ENCODE measurements at places on chromosomes 2 and 18.

GRCh38 chr2:24986372-24986771 lies 14.6 kb upstream of the DNAJC27 start:
- DNase-seq: peak; percentile 6

DNA sequence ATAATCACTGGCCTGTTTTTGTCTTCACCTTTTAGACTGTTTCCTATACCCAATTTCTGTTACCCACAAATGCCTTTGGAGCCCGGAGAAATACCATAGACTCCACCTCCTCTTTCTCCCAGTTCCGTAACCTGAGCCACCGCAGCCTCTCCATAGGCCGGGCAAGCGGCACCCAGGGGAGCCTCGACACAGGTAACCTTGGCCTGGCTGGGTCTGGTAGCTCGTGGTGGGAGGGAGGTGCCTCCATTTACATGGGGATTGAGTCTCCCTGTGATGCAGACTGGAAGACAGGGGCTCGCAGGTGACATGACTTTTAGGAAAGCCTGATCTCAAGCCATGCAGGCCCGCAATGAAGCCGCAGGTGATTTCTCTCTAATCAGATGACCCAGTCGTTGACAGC lies 100.6 kb downstream of the CABLES1 start:
- DNase-seq: no peak

DNA sequence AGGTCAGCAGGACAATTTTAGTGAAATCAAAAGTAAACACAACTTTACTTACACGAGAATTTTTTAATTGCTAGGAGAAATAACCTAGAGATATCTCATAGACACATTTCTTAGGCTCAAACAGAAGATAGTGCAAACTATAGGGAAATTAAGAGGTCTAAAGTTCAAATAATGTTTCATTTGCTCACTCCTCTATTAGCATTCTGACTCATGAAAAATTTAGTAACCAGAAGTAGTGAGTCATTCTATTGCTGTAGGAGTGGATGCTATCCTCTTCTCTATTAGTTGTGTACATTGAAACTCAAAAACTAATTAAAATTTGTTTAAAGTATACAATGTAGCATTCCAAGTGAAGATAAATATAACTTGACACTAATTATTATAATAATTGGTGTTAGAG lies 908.3 kb upstream of the TMEFF2 start:
- no peak for DNase-seq

DNA sequence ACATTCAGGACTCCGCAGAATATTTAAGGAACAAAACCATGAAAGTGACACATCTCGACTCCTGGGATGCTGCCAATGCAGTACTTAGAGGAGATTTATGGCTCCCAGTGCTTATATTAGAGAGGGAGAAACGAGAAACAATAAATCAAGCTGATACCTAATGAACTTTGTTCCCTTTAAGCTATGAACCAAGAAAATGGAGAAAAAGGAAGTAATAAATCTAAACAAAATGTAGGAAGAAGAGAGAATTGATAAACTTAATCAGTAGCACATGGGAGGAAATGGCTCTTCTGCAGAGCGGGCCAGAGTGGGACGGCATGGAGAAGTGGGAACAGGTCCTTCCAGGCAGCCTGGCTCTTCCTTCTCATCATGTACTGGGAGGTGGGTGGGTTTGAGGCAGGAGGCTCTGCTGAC lies 42.7 kb downstream of the NPPC start:
- peak; percentile 48 for DNase-seq

DNA sequence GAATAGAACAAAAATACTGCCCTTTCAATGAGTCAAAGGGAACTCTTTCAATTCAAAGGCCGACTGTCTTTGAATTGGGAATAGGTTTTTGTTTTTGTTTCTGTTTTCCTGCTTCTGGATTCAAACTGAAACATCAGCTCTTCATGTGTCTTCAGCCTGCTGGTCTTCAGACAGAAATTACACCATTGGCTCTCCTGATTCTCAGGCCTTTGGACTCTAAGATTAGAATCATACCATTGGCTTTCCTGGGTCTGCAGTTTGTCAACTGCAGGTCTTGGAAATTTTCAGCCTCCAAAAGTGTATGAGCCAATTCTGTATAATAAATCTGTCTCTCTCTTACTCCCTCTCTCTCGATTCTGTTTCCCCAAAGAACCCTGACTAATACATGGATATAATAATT lies 31.1 kb downstream of the CTLA4 start:
- no peak for DNase-seq

GRCh38 chr2:237572742-237573101 lies 6.3 kb downstream of the PRLH start:
- DNase-seq: no peak

DNA sequence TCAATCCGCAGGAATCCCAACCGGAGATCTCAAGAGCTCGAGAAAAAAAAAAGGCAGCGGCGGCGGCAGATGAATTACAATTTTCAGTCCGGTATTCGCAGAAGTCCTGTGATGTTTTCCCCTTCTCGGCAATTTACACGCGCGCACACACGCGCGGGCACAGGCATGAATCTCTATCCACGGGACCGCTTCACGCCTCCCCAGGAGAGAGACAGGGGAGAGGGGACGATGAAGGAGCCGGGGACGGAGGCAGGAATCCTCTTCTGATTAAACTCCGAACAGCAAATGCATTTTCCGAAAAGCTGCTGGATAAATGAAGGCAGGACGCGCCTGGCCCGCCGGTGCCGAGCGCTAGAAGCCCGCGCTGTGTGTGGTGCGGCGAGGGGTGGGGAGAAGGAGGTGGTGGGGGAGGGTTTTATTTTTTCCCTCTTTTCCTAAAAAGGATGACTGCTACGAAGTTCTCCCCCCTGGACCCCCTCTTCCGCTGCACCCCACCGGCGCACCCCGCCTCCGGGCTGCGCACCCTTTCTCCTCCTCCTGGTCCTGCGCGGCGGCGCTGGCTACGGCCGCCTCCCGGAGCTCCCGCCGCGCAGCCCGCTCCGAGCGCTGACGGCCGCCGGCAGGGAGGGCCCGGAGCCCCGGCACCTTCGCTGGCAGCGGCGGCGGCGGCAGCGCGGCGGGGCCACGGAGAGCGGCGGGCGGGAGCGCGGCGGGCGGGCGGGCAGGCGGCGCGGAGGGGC lies at the start of gene BCL2:
Gene BCL2, minus strand, starts transcription at position 387 of the 740 bp plus-strand sequence.
- DNase-seq: peak; percentile 56

GRCh38 chr18:43751835-43752234 lies 474.5 kb upstream of the SYT4 start:
- no peak for DNase-seq

GRCh38 chr18:48934723-48935432 lies 15.9 kb downstream of the SMAD7 start:
- no peak for DNase-seq

GRCh38 chr2:3146175-3146574 lies 231.4 kb downstream of the EIPR1 start:
- no peak for DNase-seq

- DNase-seq: no peak
Measured at GRCh38 chr18:70280007-70280925, 8.6 kb upstream of the SOCS6 start.

DNA sequence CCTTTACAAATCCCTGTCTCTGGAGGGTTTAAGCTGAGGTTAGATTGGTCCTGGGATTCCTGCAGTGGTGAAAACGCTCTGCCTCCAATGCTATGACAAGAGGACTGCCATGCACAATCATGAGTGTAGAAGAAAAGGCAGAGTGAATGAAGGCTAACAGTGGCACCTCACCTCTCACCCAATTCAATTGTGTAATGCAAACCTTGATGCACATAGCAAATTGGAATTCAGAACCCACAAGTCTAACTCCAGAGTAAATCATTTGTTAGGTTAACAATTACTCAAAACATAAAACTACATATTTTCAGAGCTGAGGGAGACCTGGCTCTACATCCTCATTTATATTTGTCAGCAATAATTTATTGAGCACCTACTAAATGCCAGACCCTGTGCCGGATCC lies 1.8 kb downstream of the TGFBRAP1 start:
- DNase-seq: no peak

DNA sequence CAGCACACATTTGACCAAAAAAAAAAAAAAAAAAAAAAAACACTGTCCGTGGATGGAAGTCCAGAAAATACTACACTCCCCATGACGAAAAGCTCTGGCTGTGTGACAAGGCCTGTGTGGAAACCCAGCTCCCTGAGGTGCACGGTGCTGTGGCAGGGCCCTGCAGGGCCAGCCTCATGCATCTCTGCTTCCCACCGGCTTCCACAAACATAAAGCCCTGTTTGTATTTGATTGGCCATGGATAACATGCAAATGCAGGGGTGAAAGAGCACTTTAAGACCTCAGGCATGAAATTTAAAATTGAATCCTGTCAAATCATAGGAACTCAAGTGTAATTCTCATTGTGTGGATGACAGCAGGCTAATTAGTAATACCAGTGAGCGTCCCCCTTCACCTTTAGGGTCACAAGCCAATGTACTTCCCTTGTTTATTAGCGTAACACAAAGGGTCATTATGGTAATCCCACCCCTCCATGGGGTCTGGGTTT lies 757.2 kb downstream of the GALR1 start:
- DNase-seq: no peak

- no peak for DNase-seq
Measured at GRCh38 chr18:11526675-11527074, 82.7 kb upstream of the SLC35G4 start.

- DNase-seq: peak; percentile 73
Measured at GRCh38 chr2:26561918-26562810, 79.0 kb downstream of the CIB4 start.

DNA sequence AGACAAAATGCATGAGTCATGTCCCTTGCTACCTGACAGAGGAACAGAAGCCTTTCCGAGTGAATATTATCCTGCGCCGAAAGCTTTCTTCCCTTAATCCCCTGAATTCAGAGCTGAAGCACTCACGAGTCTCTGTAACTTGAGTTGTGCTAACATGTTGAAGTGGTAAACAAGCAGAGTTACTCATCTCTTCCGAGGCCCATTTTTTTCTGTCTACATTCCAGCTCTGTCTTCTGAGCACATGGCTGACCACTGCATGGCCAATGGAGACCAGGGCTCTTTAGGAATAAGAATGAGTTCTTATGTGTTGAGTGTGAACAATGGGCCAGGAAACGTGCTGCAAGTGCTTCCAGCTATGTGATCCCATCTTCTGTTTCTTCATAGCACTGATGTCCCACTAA lies 73.1 kb upstream of the PID1 start:
- no peak for DNase-seq

DNA sequence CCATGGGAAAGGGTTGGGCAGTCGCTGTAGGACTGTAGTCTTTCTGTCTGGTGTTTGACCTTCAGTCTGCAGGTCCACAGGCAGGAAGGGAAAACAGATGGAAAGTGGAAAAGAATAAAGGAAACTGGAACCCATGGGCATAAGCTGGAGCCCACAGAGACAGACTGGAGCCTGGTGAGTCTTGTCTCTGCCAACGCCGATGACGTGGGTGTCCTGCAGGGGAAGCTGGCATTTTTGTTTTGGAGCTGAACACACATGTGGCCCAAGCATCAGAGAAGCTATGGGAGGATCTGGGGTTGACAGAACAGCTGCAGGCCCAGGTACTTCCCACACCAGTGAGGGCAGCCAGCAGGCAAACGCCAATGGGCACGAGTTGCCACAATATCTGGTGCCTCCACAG lies 28.2 kb upstream of the SOCS6 start:
- DNase-seq: no peak

GRCh38 chr2:109266496-109266895 lies 137.5 kb downstream of the SH3RF3 start:
- DNase-seq: no peak

DNA sequence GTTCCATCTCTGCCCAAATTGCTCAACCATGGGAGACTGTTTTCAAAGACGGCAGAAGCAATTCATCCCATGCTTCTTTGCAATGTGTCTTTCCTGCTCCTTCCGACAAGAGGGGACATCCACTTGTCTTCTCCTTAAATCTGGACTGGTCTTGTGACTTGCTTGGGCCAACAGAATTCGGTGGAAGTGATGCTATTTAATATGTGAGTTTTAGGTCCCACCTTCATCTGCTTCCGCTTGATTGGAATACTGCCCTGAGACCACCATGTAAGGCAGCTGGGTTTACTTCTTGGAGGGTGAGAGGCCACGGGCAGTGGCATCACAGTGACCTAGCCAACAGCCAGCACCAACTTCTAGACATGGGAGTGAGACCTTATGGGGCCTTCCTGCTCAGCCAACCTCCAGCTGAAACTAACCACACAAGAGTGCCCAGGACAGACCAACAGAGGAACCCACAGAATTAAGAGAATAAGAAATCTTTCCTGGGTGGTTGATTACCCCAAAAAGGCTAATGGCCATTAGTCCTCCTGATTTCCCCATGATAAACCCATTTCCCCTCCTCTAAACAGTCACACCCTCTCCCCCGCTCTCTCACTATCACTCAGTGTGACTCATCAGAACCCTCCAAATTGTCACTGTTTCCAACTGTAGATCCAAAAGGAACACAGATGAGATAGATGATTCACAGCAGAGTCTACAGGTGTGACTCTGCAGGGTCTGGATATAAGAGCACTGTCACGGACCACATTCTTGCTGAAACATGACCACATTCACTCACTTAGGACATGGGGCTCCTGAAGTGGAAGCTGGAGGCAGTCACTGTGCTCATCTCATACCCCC lies 16.2 kb upstream of the RHOB start:
- no peak for DNase-seq

GRCh38 chr2:200484934-200485333 lies 24.9 kb downstream of the KCTD18 start:
- DNase-seq: no peak

- DNase-seq: no peak
Measured at GRCh38 chr2:207481924-207482323, 47.8 kb upstream of the CREB1 start.

- no peak for DNase-seq
Measured at GRCh38 chr2:111896024-111896423, 2.4 kb upstream of the MERTK start.

GRCh38 chr18:59834267-59834666 lies 65.5 kb upstream of the PMAIP1 start:
- DNase-seq: no peak

All from NCI-H1105 (cell line).